Stimulated activated CD4-positive, alpha-beta T cell treated with anti-CD3 and anti-CD28 coated beads, Interleukin-1b, Interleukin-23, amount 100 ng/mL, for 1 hour (primary cell): ENCODE measurements at places on chromosomes 7 and 10.

DNA sequence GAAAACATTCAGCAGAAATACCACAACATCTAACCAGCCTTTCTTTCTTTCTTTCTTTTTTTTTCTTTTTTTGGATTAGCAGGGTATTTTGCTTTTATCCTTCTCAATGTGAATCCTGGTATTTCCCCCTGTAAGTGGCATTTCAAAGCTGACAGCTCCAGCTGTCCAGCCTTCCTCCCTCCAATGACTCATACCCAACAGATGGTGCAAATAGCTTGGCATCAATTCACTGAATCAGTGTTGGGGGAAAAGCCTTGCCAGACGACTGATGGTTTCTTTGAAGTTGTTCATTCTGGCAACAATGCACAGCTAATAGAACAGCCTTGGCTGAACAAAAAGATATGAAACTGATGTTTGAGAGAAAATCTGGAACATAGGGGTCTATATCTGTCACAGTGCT, 316.8 kb upstream of the STEAP1 start:
- no peak for DNase-seq

DNA sequence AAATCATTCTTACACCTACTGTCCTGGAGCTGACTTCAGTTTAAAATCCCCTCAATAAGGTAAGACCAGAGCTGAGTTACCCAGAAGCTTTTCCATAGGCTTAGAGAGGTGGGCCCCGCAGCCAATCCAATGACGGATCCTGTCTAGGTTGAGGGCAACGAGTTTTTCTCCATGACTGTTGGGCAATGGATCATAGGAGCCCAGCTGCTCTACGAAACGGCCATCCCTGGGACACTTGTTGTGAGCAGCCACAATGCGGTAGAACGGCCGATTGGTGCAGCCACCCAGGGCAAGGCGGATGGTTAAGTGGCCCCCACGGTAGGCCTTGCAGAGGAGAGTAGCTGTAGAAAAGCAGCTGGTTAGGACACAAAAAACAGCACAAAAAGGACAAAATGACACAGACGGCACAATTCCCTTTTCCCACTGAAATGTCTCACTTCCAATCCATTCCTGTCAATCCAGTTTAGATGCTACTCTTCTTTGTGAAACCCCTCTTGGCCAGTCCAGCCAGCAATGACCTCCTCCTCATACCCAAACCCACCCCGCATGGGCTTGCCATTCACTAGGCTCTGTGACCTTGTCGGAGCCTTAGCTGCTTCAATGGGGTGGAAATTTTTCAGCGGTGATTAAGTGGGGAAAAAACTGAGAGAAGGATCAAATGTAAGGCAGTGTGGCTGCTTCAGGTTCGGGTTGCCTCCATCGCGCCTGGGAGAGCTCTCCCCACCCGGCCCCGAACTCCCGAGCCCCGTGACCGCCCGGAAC, 580 bp downstream of the MRPS16 start:
- no peak for DNase-seq

- no peak for DNase-seq
Observed at GRCh38 chr10:122462533-122463465, 1.4 kb downstream of the HTRA1 start.

GRCh38 chr7:94676431-94676830, 20.5 kb upstream of the SGCE start:
- DNase-seq, result no peak

DNA sequence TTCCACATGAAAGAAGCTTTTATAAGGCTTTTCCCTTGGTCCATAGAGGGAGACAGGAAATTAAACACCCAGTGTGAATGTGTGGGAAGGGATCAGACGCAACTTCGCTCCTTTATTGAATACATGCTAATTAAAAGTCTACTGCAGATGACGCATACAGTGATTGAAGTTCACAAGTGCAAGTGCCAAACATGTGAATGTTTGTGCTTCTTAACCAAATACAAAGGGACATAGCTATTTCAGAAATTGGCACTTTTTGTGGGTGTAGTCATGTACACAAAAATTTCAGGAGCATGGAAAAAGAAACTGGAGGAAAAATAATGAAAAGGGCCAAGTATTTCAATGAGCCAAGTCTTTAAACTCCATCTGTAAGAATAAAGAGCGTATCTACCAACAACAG, 283.7 kb downstream of the SKAP2 start:
- DNase-seq, result no peak

GRCh38 chr10:14884082-14884481, 5.4 kb downstream of the SUV39H2 start:
- no peak for DNase-seq

DNA sequence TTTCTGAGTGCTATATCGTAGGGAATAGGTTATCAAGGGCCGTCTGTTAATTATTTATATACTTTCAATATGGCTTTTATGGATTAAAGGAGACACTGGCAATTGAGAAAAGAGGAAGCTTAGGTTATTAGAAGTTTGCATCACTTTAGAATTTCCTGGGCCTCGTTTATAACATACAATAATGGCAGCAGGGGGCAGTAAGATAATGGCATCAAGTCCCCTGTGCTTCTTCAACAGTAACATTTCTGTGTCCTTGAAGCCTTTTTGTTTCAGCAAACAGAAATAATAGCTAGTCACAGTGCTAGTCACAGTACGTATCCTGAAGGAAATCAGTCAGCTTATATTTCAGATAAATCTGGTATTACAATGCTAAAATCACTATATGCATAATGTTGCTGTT, 41.9 kb downstream of the SPAM1 start:
- no peak for DNase-seq

DNA sequence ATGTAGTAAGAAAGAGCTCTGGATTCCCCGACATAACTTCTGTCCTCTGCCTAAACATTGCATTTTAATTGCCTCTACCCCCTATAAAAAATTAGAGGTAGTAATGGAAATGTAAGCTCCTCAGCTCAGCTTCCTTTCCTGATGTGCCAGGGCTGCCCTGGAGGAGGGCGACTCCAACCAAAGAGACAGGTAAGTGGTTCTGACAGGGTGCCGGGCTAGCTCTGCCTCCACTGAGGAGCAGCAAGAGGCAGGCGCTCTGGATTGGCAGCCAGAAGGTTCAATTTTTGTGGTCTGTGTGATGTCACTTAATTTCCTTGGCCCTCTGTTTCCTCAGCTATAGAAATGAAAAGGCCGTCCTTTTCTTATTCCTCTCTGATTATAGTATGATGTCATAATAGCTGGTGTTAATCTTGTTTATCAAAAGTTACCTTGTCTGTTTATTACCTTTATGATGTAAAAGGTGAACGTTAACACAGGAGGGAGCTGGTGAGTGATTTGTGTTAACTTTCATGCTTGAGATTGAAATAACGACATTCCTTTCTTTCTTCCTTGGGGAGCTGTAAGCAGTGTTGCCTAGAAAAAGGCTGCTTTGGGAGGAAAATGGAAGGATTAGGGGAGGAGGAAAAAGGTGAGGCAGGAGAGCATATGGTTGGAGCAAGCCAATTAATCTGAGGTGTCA, 51.8 kb downstream of the ANLN start:
- no peak for DNase-seq

DNA sequence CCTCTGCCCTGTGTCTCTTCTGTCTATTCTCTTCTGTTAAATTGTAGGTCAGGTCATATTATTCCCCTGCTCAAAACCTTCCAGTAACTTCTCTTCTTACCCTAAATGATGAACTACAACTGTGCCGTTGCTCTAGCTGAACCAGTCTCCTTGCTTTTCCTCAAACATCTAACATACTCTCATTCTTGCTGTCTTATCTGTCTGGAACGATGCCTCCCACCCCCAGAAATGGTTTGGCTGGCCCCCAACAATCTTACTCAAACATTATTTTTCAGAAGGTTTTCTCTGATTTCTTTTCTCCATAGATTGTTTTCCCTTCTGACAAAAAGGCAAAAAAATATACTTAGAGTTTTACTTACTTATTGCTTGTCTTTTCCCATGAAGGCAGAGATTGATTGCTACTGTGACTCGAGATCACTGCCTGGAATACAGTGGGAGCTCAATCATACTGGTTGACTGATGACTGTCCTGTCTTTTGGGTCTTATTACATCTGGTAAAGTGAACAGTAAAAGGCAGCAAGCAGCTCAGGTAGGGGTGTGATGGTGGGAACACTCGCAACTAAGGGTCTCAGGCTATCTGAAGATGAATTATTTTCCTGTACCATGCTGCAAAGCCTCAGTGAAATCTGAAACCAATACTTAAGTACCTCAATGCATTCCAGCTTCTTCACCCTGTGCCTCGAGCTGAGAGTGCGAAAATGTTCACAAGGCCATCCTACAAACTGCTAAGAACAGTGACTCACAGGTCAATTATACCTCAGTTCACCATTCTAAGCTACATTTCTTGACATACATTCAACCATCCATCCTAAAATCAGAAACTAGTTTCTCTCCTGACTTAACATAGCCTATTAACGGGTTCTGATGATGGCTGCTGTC, 67.6 kb downstream of the DNMBP start:
- no peak for DNase-seq

GRCh38 chr7:2040893-2041270, 191.9 kb downstream of the MAD1L1 start:
- DNase-seq, result no peak

DNA sequence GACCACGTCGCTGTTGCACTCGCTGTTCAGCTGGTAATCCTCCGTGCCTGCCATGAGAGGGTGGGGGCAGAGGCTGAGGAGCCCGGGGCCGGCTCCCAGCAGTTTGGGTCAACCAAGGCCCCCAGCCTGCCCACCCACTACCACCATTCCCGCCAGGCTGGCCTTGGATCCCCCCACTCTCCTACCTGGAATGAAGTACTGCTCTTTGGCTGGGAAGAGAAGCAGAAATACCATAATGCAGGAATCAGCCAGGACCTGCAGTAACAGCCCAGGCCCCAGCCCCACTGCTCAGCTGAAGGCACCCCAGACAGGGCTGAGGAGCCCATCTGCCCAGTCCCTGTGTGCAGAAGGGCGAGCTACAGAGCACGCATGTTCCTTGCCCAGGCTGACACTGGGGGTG, 138.0 kb downstream of the SLIT1 start:
- DNase-seq, result no peak

DNA sequence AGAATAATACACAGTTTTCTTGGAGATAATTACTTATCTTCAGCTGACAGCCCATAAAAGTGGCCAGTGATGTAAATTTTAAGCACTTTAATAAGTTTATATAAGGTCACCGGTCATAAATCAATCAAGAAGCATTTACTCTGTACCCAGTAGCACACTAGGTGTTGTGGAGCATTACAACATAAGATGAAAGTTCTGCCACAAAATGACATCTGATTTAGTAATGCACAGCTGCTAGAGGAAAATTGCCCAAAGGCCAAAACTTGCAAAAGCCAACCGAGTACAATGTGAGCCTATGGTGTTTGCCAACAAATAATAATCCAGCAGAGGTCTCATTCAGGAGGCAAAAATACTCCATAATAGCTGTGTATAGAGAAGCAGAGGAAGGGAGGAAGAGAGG, 63.6 kb downstream of the GPR37 start:
- no peak for DNase-seq

DNA sequence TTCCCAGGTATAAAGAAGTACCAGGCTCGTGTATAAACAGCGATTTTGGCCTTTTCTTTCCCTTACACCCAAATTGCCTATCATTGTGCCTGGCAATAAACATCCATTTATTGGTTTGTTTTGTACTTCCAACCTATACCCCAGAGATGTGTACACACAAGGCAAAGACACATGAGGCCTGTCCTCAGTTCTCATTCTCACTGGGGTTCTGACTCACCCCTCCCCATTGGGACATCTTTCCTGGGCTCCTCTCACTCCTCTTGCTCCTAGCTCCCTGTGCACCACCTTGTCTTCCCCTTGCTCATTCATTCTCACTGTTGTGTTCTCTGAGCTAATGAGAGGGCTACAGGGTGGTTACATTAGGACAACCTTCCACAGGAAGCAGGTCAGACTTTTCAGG, 240.7 kb downstream of the ANK3 start:
- no peak for DNase-seq

GRCh38 chr10:125844751-125845221, 21.4 kb downstream of the BCCIP start:
- no peak for DNase-seq

GRCh38 chr7:100137851-100138760, 10.6 kb upstream of the LAMTOR4 start:
- no peak for DNase-seq

DNA sequence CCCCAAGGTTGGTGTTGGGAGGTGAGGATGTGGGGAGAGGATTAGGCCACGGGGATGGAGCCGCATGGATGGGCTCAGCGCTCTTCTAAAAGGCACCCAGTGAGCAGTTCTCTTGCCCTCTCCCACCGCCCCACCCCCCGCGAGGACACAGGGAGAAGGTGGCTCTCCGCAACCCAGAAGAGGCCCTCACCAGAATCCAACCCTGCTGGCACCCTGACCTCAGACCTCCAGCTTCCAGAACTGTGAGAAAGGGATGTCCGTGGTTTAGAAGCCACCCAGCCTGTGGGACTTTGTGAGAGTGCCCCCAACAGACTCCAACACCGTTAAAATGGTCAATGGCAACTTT, 242.8 kb upstream of the PPP2R2D start:
- no peak for DNase-seq

GRCh38 chr7:3232228-3232627, 68.8 kb upstream of the SDK1 start:
- no peak for DNase-seq

- no peak for DNase-seq
Observed at GRCh38 chr10:66996996-66997395, 71.2 kb downstream of the LRRTM3 start.

DNA sequence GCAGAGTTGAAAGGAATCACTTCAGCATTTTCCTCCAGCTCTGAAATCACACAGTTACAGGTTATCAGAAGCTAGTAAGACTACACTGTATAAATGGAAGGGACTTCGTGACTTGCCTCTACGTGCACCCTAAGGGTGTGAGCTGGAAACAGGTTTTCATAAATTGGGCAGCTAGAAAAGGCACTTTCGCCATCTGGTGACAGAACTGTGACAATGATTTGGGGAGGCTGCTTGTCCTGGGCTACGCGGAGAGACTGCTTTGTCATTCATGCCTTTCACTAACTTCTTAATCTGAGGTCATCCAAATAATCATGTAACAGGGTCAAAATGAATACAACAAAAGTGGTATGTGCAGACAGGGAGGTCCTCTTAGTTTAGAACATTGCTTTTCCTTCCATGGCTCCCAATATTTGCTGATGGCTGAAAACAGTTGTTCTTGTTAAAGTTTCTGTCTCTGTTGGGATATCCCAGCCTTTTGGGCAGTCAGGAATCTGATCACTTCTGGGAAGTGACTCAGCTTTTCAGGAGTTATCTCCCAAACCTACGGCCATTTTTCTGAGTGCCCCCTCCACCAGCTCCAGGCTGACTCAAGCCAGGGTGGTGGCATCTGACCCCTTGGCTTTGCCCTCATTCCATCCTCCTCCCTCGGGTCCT, 17.8 kb downstream of the VWC2 start:
- DNase-seq, result no peak

DNA sequence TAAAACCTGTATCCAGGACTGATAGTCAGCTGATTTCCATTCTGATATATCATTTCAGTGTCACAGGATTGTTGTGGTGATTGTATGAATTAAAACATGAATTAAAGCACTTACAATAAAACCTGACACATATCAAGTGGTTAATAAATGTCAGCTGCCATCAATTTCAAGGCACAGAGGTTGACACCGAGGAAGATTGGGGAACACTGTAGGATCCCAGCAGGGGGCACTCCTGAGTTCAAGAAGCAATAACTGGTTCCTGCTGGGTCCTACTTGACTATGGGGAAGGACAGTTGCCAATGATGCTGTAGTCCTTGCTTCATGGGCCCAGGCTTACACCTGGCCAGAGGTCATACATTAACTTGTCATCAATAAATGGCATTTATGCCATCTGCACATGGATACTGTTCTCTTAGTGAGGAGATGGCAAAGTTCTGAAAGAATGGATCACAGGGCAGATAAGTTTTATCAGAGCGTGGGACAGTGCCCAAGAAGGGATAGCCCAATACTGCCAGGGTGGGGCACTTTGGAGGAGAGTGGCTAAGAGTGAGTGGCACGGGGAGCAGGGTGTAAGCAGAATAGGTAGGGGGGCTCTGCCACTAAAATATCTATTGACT, 24.1 kb downstream of the FZD1 start:
- DNase-seq, result no peak
